ENCODE measurements at places on chromosomes 7 and 10.

GRCh38 chr10:11089272-11089671 is 71.6 kb downstream of the CELF2 start:
- no peak for DNase-seq

DNA sequence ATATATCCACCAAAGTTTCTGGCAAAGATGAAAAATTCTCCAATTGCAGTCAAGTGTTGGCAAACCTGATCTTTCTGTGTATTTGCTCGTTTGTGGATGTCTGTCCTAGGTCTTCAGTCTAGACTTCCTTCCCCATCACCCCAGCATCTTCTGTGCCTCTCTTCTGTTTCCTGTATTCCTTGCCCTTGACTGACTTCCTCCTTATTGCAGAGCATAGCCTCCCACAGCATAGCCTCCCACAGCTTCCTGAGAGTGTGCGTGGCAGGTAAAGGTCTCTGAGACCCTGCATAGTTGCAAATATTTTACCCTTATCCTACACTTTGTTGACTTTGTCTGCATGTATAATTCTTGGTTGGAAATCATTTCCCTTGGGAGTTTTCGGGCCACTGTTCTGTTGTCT is 18.4 kb downstream of the SLC18A2 start:
- DNase-seq: no peak

DNA sequence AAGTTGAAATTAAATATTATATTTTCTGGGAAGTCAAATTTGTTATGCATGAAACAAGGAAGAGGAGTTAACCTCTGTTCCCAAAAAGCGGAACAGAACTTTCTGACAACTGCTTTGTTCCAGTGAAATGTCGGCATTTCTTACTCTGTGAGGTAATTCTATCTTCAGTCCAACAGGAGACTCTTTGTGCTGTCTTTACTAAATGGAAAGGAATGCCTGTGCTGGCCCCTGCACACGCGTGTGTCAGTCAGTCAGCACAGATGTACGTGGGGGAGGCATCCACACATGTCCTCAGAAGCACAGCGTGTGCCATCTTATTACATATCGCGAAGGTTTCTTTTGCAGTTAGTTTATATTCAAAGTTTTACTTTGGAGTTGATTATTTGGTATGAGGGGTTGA is 37.5 kb downstream of the NET1 start:
- peak; percentile 81 for DNase-seq

- DNase-seq: no peak
Observed at GRCh38 chr7:87810130-87810529, 66.0 kb downstream of the SLC25A40 start.

- DNase-seq: no peak
Observed at GRCh38 chr7:82172881-82173280, 270.7 kb downstream of the CACNA2D1 start.

DNA sequence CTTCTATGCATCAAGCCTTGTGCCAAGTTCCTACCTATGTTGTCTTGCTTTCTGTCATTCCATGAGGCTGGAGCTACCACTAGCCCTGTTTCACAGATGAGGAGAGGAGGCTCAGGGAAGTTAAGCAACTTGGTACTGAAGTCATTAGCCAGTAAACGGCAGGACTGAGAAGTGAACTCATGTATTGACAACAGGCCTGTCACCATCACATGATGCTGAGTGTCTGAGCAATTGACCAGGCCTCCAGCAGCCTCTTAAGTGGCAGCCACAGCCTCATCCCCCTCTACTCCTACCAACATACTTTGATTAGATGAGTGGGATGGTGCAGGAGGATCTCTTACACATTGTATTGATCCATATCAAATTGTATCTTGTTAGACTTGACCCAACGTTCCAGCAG is 317.6 kb downstream of the GRID1 start:
- no peak for DNase-seq

DNA sequence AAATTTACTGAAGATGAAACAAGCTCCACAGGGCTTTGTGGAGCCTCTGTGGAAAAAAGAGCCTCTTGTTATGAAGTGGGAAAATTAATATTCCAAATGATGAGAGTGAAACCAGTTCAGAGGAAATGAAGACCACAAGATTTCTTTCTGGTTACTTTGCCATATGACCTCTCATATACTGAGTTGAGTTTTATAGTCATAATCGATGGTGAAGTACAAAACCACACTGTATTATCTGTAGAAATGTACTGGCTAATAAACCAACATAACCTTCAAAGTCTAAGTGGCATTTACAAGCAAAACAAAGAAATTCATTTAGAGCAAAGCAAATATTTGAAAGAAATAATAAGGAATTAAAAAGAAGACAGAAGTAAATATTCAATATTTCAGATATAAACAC is 662.6 kb upstream of the ZWINT start:
- no peak for DNase-seq

GRCh38 chr10:80497187-80498077 is 40.3 kb upstream of the SH2D4B start:
- DNase-seq: peak; percentile 70

DNA sequence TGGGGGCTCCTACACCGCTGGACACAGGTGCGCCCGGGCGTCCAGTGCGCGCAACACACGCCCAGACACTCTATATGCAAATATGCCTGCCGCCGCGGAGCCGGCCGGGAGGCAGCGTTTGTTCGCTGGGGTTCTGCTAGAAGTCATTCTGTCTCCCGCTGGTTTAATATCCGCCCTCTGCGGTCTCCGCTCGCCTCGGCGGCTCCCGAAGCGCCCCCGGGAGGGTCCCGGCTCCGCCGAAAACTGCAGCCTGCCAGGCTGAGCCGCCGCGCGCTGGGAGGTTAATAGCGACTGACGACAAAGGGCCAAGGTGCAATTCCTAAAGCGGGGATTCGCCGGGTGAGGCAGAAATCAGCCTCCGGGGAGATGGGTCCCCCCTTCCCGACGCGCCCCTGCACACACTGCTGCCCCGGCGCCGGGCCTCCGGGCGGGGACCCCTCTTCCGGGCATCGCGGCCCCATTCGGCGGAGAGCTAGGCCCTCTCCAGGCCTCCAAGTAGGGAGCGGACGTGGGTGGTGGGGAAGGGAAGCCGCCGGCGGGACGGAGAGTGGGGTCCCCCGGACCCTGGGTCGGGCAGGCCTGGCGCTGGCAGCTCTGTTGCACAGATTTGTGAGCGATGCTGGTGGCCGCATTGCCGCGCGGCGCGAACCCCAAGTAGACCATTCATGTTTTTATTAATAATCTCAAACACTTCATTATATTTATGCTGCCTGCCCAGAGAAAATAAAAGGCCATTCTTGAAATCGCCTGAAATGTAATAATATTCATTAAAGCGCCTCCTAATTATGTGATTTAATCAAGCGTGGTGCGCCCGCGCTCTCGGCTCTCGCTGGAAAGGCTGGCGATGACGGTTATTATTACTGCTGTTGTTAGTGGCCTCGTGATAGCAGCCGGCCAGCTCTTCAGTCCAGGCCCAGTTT is 9.1 kb downstream of the EN2 start:
- DNase-seq: no peak

DNA sequence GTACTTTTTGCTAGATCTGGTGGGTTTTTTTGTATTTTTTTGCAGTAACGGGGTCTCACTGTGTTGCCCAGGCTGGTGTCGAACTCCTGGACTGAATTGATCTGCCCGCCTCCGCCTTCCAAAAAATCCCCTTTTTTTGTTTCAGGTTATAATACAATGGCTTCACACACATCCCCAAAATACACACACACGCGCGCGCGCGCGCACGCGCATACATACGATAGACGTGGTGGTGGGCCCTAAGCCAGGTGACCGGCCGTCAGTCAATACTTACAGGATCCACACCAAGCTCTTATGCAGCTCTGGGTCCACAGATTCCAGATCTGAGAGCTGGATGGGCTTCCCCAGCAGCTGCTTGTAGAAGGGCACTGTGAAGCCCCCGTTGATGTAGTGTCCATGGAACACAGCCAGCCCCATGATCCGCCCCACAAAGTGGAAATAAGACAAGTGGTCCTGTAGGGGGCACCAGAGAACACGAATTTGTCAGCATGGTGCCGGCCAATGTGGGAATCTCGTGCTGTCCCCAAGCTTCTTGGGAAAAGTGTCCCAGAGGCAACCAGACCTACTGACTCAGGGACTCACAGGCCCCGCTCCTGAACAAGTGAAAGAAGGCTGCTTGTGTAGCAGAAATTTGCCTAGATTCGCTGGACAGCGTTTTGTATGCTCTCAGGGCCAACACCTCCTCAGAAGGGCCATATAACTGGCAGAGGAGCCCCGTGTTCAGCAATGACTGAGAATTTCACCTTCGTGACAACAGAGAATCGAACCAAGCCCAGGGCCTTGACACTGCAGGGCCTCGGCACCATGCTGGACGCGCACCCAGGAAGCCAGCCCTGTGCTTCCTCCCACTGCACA is 103.6 kb downstream of the SMURF1 start:
- DNase-seq: peak; percentile 84

DNA sequence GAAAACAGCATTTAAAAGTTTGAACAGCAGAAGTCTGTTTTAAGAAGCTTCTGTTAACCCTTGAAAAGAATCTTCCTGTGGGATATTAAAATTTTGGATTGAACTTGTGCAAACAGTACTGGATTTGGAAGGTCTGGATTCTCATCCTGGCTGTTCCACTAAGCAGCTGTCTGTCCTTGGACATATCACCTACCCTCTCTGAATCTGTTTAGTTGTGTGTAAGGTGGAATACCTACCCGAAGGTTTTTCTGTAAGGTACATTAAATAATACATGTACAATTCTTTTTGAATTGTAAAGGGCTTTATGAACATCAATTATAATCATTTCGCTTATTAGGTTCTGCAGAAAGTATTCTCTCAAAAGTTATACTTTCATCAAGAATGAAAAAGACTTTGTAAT is 2.2 kb downstream of the PDCD4 start:
- no peak for DNase-seq

- DNase-seq: no peak
Observed at GRCh38 chr7:28211006-28211405, 30.4 kb upstream of the JAZF1 start.

GRCh38 chr7:154231732-154232131 is 179.5 kb downstream of the DPP6 start:
- no peak for DNase-seq

DNA sequence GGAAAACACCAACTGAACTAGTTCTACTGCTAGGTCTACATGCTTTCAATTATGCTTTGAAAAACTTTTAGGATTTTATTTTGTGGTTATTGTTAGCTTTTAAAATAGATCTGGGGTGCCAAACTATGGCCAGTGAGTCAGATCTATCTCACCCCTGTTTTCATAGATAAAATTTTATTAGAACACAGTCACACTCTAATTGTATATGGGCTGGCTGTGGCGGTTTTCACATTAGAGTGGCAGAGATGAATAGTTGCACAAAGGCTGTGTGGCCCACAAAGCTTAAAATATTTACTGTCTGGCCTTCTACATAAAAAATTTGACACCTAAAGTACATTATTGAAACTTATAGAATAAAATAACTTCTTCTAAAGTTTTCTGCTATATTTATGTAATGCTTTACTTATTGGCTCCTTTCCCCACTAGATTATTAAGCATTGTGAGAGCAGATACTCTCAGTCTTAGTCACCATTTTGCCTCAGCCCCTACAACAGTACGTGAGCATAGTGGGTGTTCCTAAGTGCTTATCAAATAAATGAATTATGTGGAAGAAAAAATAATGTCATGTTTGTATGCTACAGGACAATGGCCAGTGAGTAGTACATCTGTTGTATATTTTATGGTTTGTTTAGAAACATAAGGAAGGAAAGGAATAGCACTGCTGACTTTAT is 5.4 kb upstream of the SUV39H2 start:
- peak; percentile 70 for DNase-seq
